NCI-H2107 (cell line): ENCODE measurements at places on chromosomes 11 and 22.

GRCh38 chr11:74347381-74347780 lies 35.9 kb upstream of the P4HA3 start:
- DNase-seq, result no peak

- DNase-seq, result no peak
Measured at GRCh38 chr11:58805065-58805464, 39.4 kb downstream of the GLYATL2 start.

DNA sequence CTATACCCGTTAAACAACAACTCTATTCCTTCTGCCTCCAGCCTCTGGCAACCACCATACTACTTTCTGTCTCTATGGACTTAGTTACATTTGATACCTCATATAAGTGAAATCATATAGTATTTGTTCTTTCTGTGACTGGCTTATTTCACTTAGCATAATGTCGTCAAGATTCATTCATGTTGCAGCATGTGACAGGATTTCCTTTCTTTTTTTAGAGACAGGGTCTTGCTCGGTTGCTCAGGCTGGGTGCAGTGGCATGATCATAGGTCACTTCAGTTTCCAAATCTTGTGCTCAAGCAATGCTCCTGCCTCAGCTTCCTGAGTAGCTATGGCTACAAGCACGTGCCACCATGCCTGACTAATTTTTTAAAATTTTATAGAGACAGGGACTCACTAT lies 29.4 kb upstream of the SORL1 start:
- DNase-seq, result no peak

GRCh38 chr22:49212466-49212865 lies 615.2 kb downstream of the BRD1 start:
- DNase-seq, result no peak

DNA sequence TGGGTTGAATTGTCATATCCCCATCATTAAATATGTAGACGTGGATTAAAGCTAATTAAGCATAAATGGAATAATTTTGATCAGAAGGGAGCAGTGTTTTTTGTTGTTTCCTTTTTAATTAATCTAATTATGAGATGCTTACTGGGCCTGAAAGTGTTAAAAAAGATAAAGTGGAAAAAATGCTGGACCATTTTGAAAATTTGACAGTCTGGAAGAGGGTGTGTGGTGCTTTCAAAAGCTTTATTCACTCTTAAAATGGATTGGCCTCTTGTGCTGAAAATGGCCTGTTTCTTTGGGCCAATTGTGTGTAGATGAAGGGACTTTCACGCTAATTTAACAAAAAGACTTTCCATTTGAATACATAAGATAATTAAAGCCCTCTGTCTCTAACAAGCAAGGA lies 1.8 kb downstream of the TNRC6B start:
- no peak for DNase-seq

- DNase-seq, result no peak
Measured at GRCh38 chr22:29971607-29972006, 88.6 kb downstream of the MTMR3 start.

- no peak for DNase-seq
Measured at GRCh38 chr11:65109231-65110198, 2.2 kb upstream of the TM7SF2 start.

- DNase-seq, result no peak
Measured at GRCh38 chr22:22812031-22812905, 75.3 kb upstream of the IGLL5 start.

DNA sequence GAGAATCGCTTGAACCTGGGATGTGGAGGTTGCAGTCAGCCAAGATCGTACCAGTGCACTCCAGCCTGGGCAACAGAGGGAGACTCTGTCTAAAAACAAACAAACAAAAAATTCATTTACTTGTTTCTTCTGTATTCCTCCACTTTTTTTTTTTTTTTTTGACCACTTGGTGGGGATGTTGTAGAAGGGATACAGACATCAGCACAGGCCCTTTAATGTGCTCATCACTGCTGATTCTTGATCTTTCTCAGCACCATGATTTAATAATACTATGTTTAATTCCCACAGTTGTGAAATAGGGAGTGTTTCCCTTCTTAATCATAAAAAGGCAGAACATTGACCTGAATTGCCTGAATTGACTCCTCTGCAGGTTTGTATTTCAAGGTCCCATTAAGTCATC lies 4.5 kb downstream of the TTC9C start:
- no peak for DNase-seq

DNA sequence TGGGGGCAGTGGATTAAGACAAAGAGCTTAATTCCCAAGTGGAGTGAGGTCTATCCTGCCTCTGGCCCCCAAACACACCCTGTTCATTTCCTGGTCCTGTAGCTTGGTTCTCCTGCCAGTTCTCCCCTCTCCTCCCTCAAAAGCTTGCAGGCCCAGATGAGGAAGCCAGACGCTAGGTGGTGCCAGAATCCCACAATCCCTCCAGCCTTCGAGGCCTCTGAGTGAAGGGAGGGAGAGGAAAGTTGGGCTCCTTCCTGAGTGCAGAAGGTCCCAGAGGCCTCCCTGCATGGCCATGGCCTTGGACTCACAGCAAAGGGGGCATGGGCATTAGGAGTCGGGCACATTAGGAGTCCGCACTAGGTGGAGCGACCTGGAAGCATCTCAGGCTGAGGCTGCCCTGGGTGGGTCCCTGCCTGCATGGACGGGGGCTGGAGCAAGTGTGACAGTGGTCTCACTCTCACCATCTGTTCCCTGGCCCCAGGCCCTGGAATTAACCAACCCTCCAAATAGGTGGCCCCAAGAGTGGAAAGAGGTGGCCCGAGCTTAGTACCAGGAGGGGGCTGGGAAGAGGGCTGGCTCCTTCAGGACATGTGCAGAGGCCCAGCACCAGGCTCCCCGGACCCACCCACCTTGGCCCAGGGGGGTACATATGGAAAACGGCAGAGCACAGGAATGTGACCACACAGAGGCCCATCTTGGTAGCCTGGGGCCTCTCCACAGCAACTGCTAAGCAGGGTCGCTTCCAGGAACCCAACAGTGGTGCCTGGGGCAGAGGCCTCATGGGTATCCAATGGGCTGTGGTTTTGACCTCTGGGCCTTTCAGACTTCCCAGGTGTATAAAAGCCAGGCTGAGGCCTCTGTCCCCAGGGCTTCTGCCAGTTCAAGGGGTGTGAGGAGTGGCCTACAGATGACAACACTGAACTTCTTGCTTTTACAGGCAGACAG lies 5.2 kb downstream of the FXYD2 start:
- DNase-seq, result peak; percentile 80

GRCh38 chr11:21988477-21988876 lies 204.4 kb upstream of the ANO5 start:
- no peak for DNase-seq

GRCh38 chr11:45655012-45655283 lies 10.5 kb downstream of the CHST1 start:
- no peak for DNase-seq

- no peak for DNase-seq
Measured at GRCh38 chr22:42365111-42365865, 66.9 kb downstream of the NFAM1 start.

- DNase-seq, result no peak
Measured at GRCh38 chr11:115352805-115353485, 151.3 kb downstream of the CADM1 start.

GRCh38 chr11:132185726-132186592 lies 815.5 kb downstream of the NTM start:
- DNase-seq, result no peak

GRCh38 chr22:30731658-30732057 lies 37.0 kb downstream of the OSBP2 start:
- DNase-seq, result no peak

GRCh38 chr11:5966958-5967357 lies 1.3 kb downstream of the OR56A5 start:
- DNase-seq, result no peak

GRCh38 chr11:117828611-117829368 lies 4.2 kb upstream of the FXYD2 start:
- no peak for DNase-seq

DNA sequence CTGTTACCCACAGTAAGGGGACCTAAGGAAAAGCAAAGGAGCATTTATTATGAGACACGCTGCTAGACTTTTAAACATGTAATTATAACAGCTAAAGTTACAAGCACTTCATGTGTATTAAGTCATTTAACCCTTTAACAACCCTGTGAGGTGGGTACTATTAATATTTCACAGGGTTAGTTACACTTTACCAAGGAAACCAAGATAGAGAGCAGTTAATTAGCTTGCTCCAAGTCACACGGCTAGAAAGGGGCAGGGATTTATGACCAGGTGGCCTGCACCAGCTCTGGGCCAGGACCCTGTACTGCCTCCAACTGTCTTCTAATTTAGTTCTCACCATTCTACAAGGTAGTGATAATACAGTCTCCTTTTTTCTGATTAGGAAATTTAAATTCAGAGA lies 74.9 kb downstream of the RPL27A start:
- DNase-seq, result no peak

- no peak for DNase-seq
Measured at GRCh38 chr11:1994121-1994520, 3.5 kb downstream of the H19 start.

DNA sequence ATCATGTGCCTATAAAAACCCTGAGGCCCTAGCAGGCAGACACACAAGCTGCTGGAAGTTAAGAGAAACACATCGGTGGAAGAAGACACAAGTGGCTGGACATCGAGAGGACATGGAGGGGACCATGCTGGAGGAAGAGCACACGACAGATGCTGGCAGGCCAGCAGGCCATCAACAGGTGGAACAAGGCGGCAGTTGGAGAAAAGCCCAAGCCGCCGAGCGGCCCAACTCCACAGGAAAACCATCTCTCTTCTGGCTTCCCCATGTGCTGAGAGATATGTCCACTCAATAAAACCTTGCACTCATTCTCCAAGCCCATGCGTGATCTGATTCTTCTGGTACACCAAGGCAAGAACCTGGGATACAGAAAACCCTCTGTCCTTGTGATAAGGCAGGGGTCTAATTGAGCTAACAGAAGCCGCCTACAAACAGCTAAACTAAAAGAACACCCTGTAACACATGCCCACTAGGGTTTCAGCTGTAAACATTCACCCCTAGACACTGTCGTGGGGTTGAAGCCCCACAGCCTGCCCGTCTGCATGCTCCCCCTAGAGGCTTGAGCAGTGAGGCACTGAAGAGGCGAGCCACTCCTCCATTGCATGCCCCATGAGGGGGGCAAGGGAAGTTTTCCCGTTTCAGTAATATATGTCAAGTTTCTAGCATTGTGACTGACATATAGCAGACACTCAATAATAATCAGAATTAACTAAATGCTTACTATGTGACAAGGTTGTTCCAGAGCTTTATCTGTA lies 39.0 kb upstream of the MMP20 start:
- DNase-seq, result no peak

DNA sequence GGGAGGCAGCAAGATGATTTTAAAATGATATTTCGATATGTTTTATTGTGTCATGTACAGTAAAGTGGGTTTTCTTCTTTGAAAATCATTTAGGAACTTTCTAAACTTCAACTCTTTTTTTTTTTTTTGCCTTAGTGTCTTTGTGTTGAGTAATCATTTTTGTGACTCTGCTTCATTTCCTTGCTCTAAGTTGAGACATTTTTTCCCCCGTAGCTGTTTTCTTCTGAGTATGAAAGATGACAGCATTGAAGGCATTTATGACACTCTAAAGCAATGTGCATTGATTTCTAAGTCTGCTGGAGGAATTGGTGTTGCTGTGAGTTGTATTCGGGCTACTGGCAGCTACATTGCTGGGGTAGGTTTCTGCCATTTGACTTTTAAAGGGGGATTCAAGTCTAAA lies 23.5 kb downstream of the RRM1 start:
- no peak for DNase-seq

GRCh38 chr22:45709866-45710265 lies 38.2 kb downstream of the ATXN10 start:
- no peak for DNase-seq

- no peak for DNase-seq
Measured at GRCh38 chr22:47144791-47145425, 382.5 kb downstream of the TBC1D22A start.

DNA sequence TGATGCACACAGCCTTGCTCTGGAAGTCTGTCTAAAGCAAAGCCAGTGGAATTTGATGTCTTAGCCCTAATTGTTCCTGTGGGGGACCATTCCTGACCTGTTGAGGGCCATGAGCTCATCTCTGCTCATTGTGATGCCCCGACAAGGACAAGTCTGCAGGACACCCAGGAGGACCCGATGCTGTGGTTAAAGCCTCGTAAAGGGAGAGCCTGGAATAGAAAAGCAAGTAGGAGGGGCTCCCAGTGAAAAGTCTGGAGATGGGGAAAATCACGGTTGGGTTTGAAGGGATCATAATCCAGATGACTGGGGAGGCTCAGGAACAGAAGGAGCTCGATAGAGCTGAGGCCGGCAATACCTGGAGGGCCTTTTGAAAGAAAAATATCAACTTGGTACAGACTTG lies 98.5 kb upstream of the RAG2 start:
- no peak for DNase-seq

DNA sequence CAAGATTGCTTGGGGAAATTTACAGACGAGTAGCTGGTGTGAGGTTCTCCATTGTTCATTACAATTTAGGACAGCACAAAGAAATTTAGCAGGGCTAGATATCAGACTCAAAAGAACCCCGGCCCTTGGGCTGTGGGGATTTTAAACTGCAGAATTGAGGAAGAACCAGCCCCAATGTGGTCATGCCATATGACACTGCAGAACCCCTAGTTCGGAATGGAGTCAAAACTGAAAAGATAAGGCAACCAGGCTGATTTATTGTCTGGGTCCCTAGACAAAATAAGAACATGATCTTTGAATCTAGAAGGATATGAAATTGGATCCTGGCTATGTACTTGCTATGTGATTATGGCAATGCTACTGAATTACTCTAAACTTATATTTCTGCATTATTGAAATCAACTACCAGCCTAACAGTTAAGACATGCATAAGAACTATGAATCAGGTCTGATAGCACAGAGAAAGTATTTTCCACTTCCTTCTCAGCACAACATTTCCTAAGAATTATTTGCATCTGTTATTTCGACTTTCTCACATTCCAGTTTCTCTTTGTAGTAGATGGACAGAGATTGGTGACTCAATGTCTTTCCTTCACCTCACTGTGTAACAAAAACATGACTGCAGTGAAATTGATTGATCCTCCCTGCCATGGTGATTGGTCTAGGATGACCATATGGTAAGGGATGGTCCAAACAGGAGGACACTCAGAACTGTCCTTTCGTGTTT lies 13.2 kb downstream of the MMP3 start:
- no peak for DNase-seq

- DNase-seq, result no peak
Measured at GRCh38 chr11:78996007-78996406, 421.3 kb upstream of the NARS2 start.

DNA sequence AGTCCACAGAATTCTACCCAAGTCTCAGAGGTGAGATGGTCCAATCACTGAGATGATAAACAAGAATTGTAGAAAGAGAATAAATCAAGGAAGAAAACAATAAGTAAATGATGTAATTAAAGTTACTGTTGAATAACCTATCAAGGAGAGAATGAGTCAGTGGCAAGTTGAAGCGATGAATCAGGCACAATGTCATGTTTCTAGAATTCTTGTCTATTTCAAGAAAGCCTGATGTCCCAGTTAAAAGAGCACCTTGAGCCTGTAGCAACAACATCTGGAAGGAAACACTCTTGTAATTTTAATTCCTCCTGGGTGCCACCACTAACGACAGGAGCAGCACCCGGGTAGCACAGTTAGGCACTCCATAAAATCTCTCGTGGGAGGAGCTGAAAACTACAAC lies 67.9 kb upstream of the SLC35C1 start:
- DNase-seq, result no peak
